Stimulated activated CD4-positive, alpha-beta T cell treated with anti-CD3 and anti-CD28 coated beads, Interleukin-4, amount 100 ng/mL, for 24 hours (primary cell): ENCODE measurements at places on chromosomes 3 and 15.
A peak's percentile ranks its signal among the peaks of the same experiment; 100 is the strongest.

DNA sequence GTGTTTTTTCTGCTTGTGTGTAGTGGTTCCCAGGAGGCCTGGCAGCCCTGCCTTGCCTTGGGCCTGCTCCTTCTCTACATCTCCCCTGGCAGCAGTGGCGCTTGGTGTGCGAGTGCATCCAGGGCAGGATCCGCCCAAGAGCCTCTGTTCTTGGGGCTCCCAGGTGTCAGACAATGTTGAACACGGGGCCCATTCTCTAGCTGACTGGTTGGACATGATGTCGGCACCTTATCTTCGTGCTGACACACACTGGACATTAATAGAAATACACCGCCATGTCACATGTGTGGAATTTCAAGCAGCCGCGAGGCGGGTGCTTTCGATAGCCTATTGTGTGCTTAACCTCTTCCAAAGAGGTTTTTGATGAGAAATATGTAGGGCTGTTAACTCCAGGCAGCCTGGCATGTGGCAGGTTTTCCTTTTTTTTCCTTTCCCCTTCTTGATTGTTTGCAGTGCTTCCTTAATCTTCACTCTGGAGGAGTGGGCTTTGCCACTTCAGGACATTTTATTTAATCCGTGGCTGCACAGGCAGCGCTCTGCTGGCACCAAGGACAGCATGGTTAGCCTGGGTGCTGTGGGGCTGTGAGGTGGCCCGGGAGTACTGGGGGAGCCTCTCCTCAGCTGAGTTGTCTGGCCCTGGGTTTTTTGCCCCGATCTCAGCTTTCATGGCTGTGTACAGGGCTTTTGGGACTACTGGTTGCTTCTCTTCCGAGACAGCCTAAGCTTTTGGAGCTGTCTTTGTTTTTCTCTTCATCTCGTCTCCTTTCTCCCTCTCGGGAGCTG is 42.5 kb downstream of the CHCHD6 start:
- DNase-seq, result no peak

- DNase-seq, result no peak
Measured at GRCh38 chr3:126935756-126936509, 47.0 kb upstream of the PLXNA1 start.

- no peak for DNase-seq
Measured at GRCh38 chr3:50155891-50156290, 767 bp downstream of the SEMA3F start.

DNA sequence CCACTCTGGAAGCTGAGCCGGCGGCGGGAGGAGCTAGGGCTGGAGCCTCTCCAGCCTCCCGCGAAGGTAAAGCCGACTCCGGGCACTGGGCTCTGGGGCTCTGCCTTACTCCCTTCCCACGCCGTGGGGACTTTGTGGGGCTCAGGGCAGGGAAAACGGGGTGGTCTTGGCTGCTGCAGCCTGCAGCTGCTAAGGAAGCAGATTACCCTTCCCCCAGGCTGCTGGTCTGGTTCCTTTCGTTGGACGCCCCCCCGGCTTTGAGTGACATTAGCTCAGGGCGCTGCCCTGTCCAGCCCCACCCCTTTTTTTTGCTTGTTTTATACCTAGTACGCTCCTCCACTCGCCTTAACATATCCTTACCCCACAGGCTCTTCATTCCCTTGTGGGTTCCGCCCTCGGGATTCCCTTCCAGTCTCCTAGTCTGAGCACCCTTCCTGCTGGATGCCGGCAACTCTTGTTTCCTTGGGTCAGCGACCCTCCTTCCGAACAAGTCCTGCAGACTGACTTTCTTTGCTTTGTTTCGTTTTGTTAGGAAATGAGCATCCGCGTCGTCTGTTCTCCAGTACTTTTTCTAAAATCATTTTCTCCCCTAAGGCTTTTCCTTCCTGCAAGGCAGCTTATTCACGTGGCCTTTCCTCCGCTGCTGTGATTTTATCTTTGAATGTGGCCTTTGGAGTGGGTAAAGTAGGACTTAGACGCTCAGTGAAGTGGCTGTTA is 551 bp downstream of the DNAJC13 start:
- DNase-seq, result peak; percentile 51

- peak; percentile 59 for DNase-seq
Measured at GRCh38 chr3:177777699-177778098, 580.4 kb upstream of the TBL1XR1 start.
